ENCODE measurements at places on chromosomes 1 and 21. TPM values are rescaled to one million over a fixed set of nuclear protein-coding genes. Genes with fewer than 3 reads are reported as not detected.

The KRTAP19-3 gene
- total RNA-seq = not detected

The FAM167B gene
- total RNA-seq = 9.7 TPM

The LIN28A gene
- total RNA-seq = not detected

The FCMR gene
- total RNA-seq = 4.6 TPM

- DNase-seq = no peak
These were observed 36.9 kb downstream of the ATP1B1 start for GRCh38 chr1:169143346-169143745.

DNA sequence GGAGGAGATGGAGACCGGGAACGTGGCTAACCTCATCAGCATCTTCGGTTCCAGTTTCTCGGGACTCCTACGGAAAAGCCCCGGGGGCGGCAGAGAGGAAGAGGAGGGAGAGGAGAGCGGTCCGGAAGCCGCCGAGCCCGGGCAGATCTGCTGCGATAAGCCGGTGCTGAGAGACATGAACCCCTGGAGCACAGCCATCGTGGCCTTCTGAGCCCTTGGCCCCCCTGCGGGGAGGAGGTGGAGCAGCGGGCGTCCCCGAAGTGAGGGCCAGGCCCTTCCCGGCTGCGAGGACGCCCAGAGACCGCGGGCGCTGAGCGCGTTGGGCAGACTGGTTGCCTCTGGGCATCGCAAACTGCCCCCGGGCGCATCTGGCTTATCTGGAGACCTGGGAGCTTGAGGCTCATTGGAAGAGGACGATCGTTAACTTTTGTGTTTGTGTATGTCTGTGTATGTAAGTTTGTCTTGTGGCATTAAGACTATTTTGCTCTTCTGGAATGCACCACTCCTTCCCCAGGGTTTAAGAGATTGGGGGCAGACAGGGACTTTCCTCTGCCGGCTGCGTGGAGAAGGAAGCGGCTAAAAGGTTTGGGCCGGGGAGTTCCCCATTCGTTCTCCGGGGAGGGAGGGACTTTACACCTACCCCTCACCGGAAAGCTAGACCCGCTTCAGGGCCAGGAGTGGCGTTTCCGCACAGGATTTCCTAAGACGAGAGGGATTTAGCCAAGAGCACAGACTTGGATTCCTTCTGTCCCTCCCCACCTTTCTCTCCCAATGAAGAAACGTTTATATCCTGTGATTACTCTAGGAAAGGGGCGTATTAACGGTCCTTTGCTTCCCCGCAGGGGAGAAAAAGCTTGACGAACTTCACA, 1.4 kb downstream of the IER5 start:
- peak; percentile 86 for DNase-seq

- peak; percentile 26 for DNase-seq
These were observed 129.4 kb downstream of the MRPS6 start for GRCh38 chr21:34202553-34203372.

GRCh38 chr1:61486783-61487536, 238.0 kb downstream of the TM2D1 start:
- DNase-seq = no peak
